ENCODE measurements at places on chromosomes 3 and 15.

DNA sequence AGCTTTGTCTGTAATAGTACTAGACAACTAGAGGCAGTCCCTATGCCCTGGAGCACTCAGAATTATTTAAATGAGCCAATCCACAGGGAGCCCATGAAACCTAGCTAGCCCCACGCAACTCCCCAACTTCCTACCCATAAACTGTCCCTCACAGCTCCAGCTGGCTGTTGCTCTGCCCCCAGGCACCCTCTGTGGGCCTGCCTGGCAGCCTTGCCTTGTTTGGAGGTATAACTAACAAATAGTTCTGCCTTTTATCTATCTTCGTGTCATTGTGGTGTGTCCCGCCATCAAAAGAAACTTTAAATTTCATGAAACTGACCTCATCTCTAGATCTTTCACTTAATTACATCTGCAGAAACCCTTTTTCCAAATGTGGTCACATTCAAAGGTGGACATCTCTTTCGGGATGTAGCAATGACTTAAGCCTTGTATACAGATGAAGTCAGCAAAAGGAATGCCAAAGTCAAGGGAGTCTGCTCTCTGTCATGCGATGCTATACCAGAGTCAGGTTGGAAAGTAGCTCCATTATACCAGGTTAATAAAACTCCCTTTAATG lies 1.8 kb upstream of the RTP3 start:
- peak; percentile 96 for DNase-seq

- no peak for DNase-seq
Measured at GRCh38 chr15:78618064-78618463, 2.7 kb downstream of the CHRNA3 start.

DNA sequence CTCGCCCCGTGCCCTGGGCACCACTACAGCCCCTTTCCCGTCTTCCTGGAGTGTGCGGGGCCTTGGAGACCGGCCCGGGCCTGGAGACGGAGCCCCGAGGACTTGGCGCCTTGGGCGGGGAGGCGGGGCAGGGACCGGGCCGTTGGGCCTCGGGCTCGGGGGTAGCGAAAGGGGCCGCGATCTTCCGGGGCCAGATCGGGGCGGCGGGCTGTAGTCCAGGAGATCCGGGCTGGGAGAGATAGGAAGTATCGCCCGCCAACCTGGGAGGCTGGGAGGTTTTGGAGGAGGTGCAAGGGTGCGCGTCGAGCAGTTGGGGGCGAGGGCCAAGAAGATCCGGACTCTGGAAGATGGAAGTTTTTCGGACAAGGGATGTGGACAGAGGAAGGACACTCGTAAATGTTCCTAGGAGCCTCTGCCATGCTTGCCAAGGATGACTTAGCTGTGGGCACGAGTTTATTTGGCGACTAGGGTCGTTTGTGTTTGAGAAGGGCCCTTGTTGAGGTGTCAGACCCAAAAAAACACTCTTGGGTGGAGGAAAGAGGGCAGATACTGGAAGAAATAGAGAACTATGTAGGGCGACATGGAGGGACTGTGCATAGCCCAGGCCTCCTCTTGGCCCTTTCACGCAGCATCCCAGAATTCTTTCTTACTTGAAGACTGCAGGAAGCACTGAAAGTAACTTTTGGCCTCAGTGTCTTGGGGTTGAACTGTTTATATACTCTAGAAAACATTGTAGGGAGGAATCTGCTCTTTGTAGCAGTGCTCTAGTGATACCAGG lies 712 bp downstream of the RTF1 start:
- DNase-seq, result peak; percentile 43

GRCh38 chr3:143601723-143602484 lies 246.4 kb downstream of the SLC9A9 start:
- peak; percentile 6 for DNase-seq

All from RPMI7951 (cell line).